ENCODE measurements at places on chromosomes 11 and 22. TPM values are rescaled to one million over a fixed set of nuclear protein-coding genes. Genes with fewer than 3 reads are reported as not detected.

DNA sequence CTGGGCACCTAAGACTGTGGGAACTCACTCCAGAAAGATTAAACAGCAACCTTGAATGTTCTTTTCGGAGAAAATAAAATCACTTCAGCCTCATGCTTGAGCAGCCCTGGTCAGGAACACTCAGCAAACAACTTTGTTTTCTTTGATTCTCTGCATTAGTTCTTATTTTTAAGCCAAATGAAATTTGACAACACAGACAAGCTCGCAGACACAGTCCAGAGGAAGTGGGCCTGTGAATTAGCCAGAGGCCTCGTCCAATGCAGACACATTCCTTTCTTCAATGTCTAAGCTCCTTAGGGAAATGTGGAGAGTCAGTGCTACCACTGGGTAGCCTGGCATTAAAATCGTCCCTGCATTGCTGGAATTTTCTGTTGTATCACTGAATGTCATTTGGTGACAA is 62.9 kb upstream of the CSNK2A3 start:
- DNase-seq = no peak

DNA sequence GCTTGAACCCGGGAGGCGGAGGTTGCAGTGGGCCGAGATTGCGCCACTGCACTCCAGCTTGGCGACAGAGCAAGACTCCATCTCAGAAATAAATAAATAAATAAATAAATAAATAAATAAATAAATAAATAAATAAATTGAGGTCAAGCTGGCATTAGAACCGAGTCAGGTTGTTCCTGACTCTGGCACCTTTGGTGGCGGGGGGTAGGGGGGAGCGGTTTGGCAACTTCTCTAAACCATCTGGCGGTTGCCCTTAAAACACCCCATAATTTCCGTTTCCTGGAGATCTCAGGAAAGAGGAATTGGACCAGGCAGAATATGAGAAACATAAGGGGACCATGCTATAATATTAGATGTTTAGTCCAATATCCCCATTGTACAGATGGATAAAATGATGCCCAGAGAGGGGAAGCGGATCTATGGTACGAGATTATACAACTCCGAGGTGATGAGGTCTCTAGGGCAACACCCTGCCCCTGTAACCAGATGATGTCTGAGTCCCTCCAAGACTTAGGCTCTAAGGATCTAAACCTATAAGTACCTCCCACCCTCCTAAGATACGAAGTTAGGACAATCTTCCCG is 785 bp downstream of the CLPB start:
- DNase-seq = no peak

- no peak for DNase-seq
These were observed 369.4 kb downstream of the NELL1 start for GRCh38 chr11:21038801-21039200.

DNA sequence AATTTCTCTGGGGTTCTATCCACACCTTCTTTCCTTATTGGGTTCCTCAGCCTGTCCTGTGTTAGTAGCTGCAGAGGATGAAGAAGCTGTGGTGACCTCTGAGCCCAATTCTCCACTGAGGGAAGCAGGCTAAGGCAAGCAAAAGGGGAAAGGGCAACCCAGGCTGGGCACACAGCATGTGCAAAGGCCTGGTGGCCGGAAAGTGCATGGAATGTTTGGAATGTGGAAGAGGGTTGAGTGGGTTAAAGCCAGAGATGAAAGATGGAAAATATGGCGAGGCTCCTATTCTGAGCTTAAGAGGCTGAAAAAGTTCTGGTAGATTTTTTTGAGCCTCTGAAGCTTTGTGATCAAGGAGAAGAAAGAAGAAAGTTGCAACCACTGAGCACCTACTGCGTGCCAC is 247.1 kb downstream of the MIAT start:
- no peak for DNase-seq

- no peak for DNase-seq
These were observed 520.7 kb upstream of the B3GAT1 start for GRCh38 chr11:134932761-134933160.

- DNase-seq = no peak
These were observed at the start of gene TRIM5 for GRCh38 chr11:5684646-5685362. Gene TRIM5, minus strand, starts transcription at chr11:5685074. Its CDS starts 4,897 bp downstream, at chr11:5680177.

DNA sequence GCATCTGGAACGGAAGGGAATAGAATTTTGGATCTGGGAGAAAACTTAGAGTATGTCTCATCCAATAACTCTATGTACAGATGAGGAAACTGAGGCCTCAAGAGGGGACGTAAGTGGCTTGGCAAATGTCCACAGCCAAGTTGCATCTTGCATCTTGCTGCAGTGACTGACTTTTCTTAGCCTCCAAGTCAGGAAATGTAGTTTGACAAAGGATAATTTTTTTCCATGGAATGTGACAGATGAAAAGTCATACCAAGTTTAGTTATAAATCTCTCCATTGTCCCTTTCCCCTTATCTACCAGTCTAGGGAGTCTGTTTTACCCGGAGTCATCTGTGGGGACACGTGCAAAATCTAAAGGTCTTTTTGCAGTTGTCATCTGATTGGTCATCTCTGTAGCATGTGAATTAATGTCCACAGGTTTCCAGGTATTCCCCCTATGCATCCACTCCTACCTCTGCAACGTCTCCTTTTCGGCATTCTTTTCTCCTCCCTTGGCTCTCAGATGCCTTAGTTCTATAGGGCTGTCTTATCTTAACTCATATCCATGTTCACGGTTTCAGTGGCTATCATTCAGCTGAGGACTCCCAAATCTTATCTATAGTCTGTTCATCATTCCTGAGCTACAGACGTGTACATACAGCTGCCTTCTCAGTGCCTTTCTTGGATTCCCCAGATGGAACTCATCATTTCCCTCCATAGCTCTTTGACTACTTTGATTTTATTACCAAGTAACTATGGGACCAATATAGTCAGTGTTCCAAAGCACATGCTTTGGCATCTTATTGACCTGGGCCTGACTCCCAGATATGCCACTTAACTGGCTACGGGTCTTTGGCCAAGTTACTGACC is 139.5 kb upstream of the TIMP3 start:
- no peak for DNase-seq

DNA sequence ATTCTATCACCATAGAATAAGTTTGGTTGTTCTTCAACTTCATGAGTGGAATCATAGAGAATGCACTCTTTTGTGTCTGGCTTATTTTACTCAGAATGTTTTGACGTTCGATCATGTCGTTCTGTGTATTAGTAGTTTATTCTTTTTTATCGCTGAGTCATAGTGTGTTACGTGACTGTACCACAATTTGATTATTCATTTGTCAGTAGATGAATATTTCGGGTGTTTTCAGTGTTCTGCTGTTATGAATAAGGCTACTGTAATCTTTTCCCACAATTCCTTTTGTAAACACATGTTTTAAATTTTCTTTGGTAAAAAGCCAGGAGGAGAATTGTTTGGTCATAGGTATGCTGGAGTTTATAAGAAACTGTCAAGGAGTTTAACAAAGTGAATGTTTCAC is 279.9 kb upstream of the B3GAT1 start:
- DNase-seq = no peak

- DNase-seq = no peak
These were observed 27.7 kb downstream of the DNAJC24 start for GRCh38 chr11:31397239-31397834.

DNA sequence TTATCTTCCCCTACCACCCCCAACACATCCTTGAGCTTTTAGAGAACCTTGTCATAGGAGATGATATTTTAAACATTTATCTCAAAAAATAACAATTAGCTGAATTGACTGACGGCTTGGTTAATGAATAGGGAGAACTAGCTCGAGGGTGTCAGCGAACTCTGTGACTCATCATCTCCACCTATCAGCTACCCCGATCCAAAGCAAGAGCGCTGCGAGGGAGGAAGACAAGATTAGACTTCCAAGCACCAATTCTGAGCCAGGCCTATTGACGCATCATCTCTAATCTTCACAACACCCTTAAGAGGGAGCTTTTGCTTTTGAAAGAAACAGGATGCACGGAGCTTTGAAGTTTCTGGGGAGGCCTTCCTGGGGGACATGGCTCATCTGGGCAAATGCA is 51.0 kb upstream of the GALNT18 start:
- DNase-seq = no peak

GRCh38 chr22:47987885-47988515 is 1225.5 kb downstream of the TBC1D22A start:
- DNase-seq = no peak

The OR4C12 gene
- not detected for total RNA-seq

The TYR gene
- not detected for total RNA-seq

The FAM180B gene
- total RNA-seq = not detected

The MAPK8IP1 gene
- total RNA-seq = 10.8 TPM

The CFAP300 gene
- 2.5 TPM for total RNA-seq

The TMPRSS13 gene
- total RNA-seq = not detected

Measured in chondrocyte (in vitro differentiated cells).